ENCODE measurements at places on chromosomes 1 and 21. TPM values are rescaled to one million over a fixed set of nuclear protein-coding genes. Genes with fewer than 3 reads are reported as not detected.

GRCh38 chr21:40835184-40835694 is 11.7 kb downstream of the DSCAM start:
- DNase-seq = no peak

- DNase-seq = no peak
Measured at GRCh38 chr1:7430691-7431090, 340.4 kb upstream of the VAMP3 start.

GRCh38 chr1:218878369-218878768 is 295.3 kb upstream of the LYPLAL1 start:
- no peak for DNase-seq

- DNase-seq = no peak
Measured at GRCh38 chr1:65691152-65691900, 101.4 kb upstream of the PDE4B start.

DNA sequence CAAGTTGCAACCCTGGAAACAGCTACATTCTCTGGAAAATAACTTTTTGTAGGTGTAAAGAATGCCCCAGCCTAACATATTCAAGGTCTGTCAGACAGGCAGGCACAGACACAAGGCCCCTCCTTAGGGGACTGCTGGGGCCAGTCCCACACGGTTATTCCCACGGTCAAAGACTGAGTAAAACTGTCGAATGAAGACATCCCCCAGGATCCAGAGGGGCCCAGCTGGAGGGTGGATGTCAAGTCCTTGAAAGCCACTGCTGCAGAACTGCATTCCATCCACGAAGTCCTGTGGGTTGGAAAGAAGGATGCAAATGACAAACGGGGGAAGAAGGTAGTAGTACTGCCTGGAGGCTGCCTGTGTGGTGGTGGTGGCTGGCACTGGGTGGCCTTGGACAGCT is 6.9 kb upstream of the RAB7B start:
- no peak for DNase-seq

DNA sequence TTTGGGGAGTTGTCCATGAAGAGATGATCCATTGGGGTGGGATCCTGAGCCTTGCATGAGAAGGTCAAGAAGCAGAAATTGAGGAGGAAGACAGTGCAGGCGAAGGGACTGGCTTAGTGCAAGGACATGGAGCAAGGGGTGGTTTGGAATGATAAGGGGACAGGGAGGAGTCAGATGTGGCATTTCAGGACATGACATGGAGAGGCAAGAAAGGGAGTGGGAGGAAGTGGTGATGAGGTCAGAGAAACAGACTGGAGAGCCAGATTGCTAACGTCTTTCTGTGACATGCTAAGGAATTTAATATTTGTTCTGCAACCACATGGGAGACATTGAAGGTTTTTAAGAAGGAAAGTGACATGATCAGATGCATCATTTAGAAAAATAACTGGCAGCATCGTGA is 346.8 kb upstream of the FMN2 start:
- no peak for DNase-seq

- no peak for DNase-seq
Measured at GRCh38 chr1:67332653-67333529, 25.2 kb downstream of the IL12RB2 start.

DNA sequence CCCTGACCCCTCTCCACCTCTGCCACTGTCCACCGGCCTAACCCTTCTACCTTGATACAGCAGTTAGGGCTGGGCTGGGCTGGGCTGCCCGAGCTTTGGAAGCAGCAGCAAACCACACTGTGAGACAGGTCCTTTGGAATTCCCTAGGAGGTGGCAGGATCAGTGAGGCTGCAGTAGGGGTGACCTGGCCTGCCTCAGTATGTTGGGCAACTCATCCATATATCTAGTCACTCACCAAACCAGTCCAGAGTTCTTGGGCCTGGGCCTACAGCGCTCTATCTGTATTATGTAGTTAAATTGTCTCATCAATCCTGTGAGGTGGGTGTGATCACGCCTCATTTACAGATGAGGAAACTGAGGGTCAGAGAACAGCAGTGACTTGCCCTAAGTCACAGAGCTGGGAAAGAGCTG is 13.3 kb upstream of the SYNC start:
- no peak for DNase-seq

GRCh38 chr1:25786887-25787759 is 12.9 kb upstream of the SELENON start:
- no peak for DNase-seq

DNA sequence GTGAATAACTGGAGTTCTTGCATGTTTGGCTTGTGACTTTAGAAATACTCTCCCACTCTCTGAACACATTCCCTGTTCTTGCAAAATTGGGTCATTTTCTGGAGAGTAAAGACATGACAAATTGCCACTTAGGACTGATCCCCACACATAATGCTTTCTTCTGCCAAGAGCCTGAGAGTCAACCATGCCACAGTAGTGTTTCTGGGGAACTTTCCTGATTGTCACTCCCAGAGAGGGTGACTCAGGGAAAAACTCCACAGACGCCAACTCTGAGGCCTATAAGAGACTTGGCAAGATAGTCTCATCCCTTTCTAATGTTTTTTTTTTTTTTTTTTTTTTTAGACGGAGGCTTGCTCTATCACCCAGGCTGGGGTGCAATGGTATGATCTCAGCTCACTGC is 157.8 kb downstream of the ATG4C start:
- no peak for DNase-seq

DNA sequence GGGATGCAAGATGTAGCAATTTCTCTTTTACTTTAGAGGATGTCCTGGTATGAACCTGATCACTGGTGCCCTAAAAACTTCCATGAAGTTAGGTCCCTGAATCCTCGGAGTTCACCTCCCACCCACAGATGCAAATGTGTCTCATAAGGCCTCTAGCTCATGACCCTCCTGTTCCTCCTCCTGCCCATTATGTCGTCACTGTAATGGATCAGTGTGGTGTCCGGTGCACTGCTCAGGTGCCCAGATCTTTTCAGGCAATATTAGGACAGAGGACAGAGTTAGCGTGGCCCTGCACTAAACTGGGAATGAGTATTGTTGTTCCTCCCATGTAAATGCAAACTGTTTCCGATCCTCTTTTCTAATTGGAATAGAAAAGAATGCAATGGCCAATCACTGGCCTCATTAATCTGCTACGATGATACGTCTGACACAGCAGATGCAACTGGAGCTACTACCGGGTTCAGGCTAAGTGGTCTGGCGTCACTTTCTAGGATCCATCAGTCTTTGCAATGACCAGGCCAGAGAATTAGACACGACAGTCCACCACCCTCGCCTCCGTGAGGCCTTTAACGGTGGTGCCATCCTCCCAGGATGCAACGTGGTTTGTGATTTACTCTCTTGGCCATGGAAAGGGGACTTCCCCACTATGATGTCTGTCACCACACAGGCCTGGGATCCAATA is 3.4 kb upstream of the COL6A2 start:
- no peak for DNase-seq

- no peak for DNase-seq
Measured at GRCh38 chr21:32299695-32300094, 1.0 kb downstream of the MRAP start.

DNA sequence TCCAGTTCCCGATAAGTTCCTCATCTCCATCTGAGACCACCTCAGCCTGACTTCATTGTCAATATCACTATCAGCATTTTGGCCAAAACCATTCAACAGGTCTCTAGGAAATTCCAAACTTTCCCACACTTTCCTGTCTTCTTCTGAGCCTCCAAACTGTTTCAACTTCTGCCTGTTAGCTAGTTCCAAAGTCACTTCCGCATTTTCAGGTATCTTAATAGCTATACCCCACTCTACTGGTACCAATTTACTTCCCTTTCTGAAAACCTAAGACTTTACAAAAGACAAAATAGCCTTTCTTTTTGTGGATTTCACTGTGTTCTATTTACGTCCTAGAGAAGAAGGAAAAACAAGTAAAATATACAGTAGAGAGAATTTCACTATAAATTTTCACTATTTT is 147.0 kb upstream of the FMN2 start:
- DNase-seq = no peak

GRCh38 chr1:241902391-241903065 is 54.5 kb downstream of the EXO1 start:
- no peak for DNase-seq

GRCh38 chr1:40183055-40183710 is 22.0 kb downstream of the RLF start:
- DNase-seq = no peak

GRCh38 chr1:6038603-6039002 is 7.1 kb upstream of the KCNAB2 start:
- no peak for DNase-seq

- no peak for DNase-seq
Measured at GRCh38 chr1:6447818-6448748, 17.9 kb downstream of the TNFRSF25 start.

DNA sequence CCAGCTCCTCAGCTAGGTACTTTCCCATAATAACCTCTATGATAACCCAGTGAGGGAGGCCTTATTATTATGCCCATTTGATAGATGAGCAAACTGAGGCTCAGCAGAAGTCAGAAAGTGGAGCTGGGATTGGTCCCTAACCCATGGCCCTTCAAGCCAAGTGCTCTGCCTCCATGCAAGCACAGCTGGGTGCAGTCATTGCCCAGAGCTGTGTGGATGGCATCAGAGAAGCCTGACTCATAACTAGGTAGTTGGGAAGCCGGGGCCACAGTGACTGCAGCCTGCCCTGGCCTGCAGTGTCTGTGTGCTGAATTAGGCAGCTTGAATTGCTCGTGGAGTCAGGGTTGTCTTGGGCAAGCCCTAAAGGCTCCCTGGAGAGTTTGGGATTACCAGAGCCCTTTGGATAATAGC is 89.9 kb upstream of the SLC2A1 start:
- no peak for DNase-seq

DNA sequence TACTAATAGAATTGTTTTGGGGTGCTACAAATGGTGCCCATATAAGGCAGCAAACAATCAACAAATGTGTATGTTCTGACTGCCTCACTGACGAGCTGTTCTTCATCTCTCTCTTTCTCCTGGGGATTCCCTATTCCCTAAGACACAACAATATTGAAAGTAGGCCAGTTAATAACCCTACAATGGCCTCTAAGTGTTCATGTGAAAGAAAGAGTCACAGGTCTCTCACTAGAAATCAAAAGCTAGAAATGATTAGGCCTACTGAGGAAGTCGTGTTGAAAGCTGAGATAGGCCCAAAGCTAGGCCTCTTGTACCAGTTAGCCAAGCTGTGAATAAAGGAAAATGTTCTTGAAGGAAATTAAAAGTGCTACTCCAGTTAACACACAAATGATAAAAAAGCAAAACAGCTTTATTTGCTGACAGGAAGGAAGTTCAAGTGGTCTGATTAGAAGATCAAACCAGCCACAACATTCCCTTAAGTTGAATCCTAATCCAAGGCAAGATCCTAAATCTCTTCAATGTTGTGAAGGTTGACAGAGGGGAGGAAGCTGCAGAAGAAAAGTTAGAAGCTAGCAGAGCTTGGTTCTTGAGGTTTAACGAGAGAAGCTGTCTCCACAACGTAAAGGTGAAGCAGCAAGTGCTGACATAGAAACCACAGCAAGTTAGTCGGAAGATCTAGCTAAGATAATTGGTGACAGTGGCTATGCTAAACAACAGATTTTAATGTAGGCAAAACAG is 26.3 kb downstream of the ATP2B4 start:
- no peak for DNase-seq

DNA sequence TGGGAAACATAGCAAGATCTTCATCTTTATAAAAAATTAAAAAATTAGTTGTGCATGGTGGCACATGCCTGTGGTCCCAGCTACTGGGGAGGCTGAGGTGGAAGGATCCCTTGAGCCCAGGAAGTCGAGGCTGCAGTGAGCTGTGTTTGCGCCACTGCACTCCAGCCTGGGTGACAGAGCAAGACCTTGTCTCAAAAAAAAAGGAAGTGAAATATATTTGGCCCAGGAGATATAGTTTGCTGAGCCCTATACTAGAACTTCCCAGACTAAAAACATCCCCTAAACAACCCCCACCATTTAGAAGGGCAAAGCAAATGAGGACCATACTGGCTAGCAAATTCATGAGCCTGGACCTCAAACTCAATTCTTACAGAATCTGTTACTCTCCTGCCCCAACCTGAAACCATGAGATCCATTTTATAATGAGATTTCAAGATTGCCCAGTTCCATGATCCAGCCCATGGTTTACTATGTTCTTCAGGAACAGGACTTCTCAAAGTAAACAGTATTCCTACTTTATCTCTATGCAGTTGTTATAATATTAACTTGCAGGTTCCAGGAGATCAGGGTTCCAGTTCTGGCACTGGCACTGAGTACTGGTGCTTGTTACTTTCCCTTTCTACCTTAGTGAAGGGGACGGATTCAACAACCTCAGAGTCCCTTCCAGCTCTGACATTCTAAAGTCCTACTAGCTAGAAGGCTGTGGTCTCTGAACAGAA is 48.9 kb upstream of the TADA1 start:
- no peak for DNase-seq

GRCh38 chr1:246790364-246790763 is 66.2 kb downstream of the SCCPDH start:
- no peak for DNase-seq

DNA sequence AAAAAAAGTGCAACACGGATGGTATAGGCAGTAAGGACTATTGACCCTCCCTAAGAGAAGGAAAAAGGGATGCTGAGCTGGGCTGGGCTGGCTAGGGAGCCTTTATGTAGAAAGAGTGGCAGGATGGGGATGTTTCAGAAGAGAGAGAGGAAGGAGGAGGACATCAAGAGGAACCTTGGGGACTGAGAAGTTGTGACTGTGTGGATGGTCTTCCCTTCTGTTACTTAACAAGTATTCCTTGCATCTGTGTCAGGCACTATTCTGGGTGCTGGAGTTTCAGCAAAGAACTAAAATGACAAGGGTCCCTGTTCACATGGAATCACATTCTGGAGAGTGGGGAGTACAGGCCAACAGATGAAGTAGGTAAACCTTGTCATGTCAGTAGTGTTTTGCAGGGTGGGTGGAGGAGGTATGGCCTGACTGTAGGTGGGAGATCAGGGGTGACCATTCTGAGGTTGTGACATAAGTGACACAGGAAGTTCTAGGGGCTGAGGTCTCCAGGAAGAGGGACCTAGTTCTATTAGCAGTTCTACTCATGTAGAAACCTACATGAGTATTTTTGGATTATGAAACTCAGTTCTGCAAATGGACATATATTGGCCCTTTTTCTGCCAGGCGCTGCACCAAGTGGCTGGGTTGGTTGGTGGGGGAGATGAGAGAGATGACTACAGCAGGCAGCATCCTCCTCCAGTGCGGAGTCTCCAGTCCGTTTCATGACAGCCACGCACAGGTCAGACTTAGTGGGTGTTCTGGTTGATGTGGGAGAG is 53.8 kb downstream of the PRDM2 start:
- no peak for DNase-seq

DNA sequence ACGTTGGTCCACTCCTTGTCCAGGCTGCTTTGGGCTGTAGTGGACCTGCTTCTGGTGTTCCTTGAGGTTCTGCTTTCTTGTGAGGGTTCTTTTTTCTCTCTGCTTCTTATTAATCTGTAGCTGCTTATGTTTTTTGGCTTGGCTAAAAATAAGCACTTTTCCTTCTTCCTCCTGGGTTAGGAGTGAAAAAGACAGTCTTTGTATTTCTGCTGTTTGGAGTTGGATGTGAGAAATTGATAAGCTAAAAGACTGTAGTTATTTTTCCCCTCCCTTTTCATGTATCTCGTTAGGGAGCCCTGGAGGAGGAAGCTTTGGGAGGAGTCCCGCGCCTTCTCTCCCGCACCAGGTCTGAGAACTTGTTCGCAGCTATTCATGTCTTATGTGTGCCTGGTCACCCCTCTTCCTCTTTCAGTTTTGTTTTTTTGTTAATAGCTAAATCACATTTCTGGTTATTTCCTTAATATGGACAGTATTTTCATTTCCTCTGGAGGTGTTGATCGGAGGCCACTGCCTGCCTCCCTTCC is 79.0 kb downstream of the GALNT2 start:
- no peak for DNase-seq

GRCh38 chr1:34916104-34916503 is 13.3 kb downstream of the DLGAP3 start:
- no peak for DNase-seq

The RNU1-2 gene
- under 0.01 TPM for total RNA-seq

The NHLH1 gene
- 0.41 TPM for total RNA-seq

The PCP4L1 gene
- total RNA-seq = 6.9 TPM

The S100A7A gene
- total RNA-seq = not detected

The SLC25A34 gene
- total RNA-seq = not detected
